ENCODE measurements at places on chromosomes 12 and 14. TPM values are rescaled to one million over a fixed set of nuclear protein-coding genes. Genes with fewer than 3 reads are reported as not detected.

DNA sequence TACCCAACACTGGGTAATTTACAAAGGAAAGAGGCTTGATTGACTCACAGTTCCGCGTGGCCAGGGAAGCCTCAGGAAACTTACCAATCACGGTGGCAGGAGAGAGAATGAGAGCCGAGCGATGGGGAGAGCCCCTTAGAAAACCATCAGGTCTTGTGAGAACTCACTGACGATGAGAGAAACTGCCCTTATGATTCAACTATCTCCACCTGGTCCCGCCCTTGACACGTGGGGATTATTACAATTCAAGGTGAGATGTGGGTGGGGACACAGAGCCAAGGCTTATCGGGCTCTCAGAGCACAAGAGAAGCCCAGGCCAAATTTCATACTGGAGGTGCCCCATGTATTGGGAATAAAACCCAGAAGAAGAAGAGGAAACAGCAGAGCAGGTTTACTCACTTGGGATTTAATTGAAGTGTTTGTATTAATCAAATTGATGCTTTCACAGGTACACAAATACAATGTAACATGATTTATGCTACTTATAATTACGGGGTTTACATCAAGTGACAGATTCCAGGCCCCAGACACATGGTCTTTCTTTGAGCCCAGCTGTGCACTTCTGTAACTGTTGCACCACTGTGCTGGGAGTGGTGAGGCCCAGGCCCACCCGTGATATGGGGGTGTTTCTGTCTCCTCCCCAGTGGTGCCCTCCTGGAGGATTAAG lies 8.2 kb upstream of the CCDC85C start:
- no peak overlapping the region for H3K27ac ChIP-seq
- DNase-seq, result no peak
- H3K27me3 ChIP-seq, result no peaks in the 10 kb centered on the region
- H3K4me1 ChIP-seq, result peaks cover 7% of the 10 kb centered on the region

DNA sequence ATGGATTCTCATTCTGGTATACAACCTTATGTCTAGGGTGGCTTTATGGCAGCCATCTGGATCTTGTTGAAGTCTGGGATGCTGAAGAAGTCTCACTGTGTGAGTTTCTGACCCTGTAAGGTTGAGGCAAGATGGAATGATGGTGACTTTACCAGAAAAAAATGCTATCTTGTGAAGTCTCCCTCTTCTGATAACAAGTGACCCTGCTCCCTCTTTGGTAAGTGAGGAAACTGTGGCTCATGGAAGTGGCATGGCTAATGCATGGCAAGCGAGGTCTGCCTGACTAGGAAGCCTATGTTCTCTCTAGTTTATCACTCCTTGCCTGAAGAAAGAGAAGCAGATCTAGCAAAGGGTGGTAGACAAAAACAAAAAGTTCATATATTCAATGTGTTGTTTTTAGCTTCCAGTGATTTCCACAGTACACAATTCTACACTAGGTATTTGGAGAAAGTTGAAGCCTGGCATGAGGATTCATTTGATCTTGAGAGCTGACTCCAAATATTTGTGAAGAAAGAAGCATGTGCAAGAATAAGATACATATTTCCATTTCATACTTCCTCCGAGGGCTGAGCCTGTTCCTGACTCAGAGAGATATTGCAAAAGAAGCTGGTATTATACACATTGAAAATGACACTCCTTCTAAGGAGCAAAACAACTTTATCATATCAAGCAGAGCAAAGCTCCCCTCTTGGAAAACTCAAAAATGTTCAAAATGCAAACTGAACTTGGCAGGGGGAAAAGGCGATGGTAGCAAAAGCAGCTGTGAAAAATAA lies 63.6 kb downstream of the HELB start:
- peaks cover 2% of the 10 kb centered on the region for H3K36me3 ChIP-seq
- no peaks in the 10 kb centered on the region for H3K27me3 ChIP-seq
- no peaks in the 10 kb centered on the region for H3K4me1 ChIP-seq
- no peak overlapping the region for H3K27ac ChIP-seq

GRCh38 chr14:58823312-58823711 lies 185.6 kb downstream of the DACT1 start:
- no peak overlapping the region for H3K4me3 ChIP-seq
- no peaks in the 10 kb centered on the region for H3K4me1 ChIP-seq

The TMCC3 gene
- 29.3 TPM for total RNA-seq

The GDF3 gene
- not detected for total RNA-seq

The PTPN6 gene
- total RNA-seq, result 279 TPM

Measured in natural killer cell (primary cell).